MM.1S (cell line): ENCODE measurements at places on chromosomes 3 and 15.

DNA sequence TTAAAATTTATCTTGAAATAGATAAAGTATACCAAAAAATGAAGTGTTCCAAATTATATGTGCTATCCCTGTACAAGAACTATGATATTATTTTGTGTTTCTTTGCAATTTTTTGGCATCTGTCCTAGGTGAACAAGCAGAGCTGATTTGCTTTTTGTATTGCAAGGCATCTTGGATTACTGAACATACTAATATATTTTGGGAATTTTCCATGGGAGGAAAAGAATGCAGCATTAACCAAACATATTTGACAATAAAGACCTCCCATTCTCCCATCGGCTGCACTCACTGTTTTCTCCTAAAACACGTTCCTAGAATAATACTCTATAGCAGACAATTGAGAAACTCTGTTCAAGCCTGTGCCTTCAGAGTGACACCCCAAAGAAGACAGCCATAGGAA, 265.1 kb upstream of the ALCAM start:
- H3K4me1 ChIP-seq, result peaks cover 9% of the 10 kb centered on the region
- H3K27ac ChIP-seq, result no peak overlapping the region
- no peak overlapping the region for H3K4me3 ChIP-seq
- no peaks in the 10 kb centered on the region for H3K36me3 ChIP-seq
- no peaks in the 10 kb centered on the region for H3K27me3 ChIP-seq

DNA sequence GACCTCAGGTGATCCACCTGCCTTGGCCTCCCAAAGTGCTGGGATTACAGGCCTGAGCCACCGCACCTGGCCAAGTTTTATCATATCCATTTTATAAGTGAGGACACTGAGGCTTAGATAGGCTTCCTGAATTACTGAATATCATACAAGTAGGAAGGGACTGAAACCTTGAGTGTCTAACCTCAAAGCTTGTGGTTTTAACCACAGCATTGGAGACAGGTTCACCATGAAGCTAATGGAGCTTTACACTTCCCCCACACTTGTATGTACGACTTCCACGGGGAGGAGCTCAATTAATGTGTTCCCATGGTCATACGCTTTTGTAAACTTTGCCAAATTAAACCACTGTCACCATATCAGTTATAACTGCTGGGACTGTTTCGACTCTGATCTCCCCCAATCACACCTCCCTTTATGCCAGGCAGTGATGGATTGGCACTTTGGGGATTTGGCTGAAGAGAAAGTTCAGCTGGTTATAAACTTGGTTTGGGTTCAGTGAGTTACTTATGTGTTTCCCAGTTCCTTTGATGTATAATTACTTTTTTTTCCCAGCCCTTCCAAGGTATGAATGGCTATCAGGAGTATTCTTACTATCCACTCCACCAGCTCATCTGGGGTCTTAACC, 38.4 kb upstream of the MEIS2 start:
- H3K36me3 ChIP-seq, result no peaks in the 10 kb centered on the region
- peak; percentile 62 for DNase-seq
- no peak overlapping the region for H3K27ac ChIP-seq
- H3K27me3 ChIP-seq, result peaks cover 5% of the 10 kb centered on the region
- peaks cover 14% of the 10 kb centered on the region for H3K4me1 ChIP-seq

GRCh38 chr15:40595773-40596172, 1.7 kb downstream of the KNL1 start:
- no peak overlapping the region for H3K4me3 ChIP-seq
- no peaks in the 10 kb centered on the region for H3K27me3 ChIP-seq
- DNase-seq, result no peak

- H3K36me3 ChIP-seq, result no peaks in the 10 kb centered on the region
- H3K27me3 ChIP-seq, result no peaks in the 10 kb centered on the region
- no peaks in the 10 kb centered on the region for H3K4me1 ChIP-seq
- no peak for DNase-seq
- H3K4me3 ChIP-seq, result no peak overlapping the region
Observed at GRCh38 chr3:56389183-56389830, 79.0 kb downstream of the ERC2 start.

DNA sequence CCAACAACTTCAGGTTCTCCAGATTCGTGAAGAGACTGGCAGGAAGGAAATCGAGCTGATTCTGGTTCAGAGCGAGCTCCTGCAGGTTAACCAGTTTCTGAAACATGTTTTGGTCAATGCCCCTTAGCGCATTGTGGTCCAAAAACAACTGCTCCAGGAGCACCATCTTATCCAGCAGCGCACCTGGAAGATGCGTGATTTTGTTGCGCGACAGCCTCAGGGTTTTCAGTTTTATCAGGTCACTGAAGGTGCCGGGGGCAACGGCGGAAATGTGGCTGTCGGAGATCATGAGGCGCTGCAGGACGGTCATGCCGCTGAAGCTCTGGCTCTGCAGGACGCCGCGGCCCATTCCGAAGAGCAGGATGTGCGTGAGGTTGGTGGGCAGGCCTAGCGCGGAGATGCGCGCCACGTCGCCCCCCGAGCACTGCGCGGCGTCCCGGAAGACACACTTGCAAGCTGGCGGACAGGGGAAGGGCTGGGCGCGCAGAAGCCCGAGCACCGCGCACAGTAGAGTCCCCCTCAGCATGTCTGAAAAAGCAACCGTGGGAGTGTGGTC, 1.2 kb downstream of the GP5 start:
- no peaks in the 10 kb centered on the region for H3K36me3 ChIP-seq
- H3K27me3 ChIP-seq, result peaks cover 48% of the 10 kb centered on the region
- 0 out of 2 replicates have a peak, but pooled peaks cover 4% of the 10 kb centered on the region for H3K4me1 ChIP-seq
- no peak overlapping the region for H3K27ac ChIP-seq
- DNase-seq, result no peak

GRCh38 chr15:54506977-54507524, 528.8 kb downstream of the UNC13C start:
- H3K4me3 ChIP-seq, result no peak overlapping the region
- DNase-seq, result peak; percentile 31
- H3K4me1 ChIP-seq, result peaks cover 13% of the 10 kb centered on the region
- H3K36me3 ChIP-seq, result no peaks in the 10 kb centered on the region
- no peak overlapping the region for H3K27ac ChIP-seq

- peaks cover 19% of the 10 kb centered on the region for H3K4me1 ChIP-seq
- H3K4me3 ChIP-seq, result no peak overlapping the region
- H3K36me3 ChIP-seq, result no peaks in the 10 kb centered on the region
- no peak overlapping the region for H3K27ac ChIP-seq
Observed at GRCh38 chr3:146071632-146072031, 89.4 kb downstream of the PLOD2 start.

- no peaks in the 10 kb centered on the region; the same call in 1 of the 2 replicates for H3K4me1 ChIP-seq
- no peak overlapping the region for H3K4me3 ChIP-seq
- peak; percentile 60 for DNase-seq
- no peaks in the 10 kb centered on the region for H3K27me3 ChIP-seq
Observed at GRCh38 chr15:71443538-71443937, 328.3 kb downstream of the THSD4 start.

DNA sequence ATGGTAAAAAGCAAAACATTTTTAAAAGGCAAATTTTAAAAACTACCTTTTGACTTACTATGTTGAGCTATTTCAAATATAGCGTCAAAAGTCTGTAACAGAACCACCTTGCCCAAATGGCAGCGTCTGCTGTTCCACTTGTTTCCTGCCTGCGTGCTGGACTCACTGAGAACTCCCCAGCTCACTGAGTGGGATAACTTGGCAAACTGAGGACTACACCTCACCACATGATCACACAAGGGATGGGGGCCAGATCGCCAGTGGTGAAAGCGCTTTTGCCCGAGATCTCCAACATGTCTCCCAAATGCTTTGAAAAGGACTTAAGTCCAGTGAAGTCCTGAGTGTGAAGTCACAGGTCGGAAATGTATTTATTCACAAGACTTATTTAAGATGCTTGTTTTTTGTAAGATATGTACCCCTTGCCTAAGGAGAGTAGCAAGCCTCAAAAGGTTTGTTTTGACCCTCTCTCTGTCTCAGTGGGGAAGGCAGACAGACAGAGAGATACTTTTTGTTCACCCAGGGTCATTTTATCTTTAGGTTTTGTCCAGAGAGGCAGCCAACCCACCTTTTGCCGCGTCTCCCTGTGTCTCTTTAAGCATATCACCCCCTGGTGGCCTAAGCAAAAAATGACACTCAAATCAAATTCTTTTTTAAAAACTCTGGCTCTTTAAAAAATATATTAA, 192.6 kb downstream of the PDZRN3 start:
- H3K27ac ChIP-seq, result no peak overlapping the region
- peak; percentile 52 for DNase-seq
- 0 out of 2 replicates have a peak, but pooled peaks cover 3% of the 10 kb centered on the region for H3K4me1 ChIP-seq
- H3K36me3 ChIP-seq, result no peaks in the 10 kb centered on the region
- H3K4me3 ChIP-seq, result no peak overlapping the region

DNA sequence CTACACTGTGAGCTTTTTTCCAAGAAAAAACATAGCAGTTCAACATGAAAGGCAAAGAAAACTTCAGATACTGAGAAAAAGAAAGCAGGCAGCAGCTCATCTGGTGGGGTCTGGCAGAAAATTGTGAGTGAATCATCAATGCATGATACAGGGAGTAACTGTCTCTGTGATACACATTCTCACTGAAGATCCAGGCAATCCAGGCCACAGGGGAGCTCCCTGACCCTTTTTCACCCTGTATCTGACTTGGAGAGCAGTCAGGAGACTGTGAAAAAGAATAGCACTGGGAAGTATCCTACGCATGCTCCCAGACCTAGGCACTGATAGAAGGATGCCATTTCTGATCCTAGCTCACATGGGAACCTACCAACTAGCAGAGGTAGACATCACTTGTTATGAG, 269.8 kb downstream of the MBNL1 start:
- no peak for DNase-seq
- no peaks in the 10 kb centered on the region for H3K4me1 ChIP-seq
- H3K4me3 ChIP-seq, result no peak overlapping the region
- no peak overlapping the region for H3K27ac ChIP-seq

GRCh38 chr3:33105341-33105948, 8.4 kb upstream of the CRTAP start:
- no peaks in the 10 kb centered on the region for H3K36me3 ChIP-seq
- no peaks in the 10 kb centered on the region for H3K27me3 ChIP-seq
- no peak overlapping the region for H3K4me3 ChIP-seq
- DNase-seq, result peak; percentile 34
- peaks cover 8% of the 10 kb centered on the region; the same call in 1 of the 2 replicates for H3K4me1 ChIP-seq
- no peak overlapping the region for H3K27ac ChIP-seq

GRCh38 chr15:99324082-99324620, 72.9 kb downstream of the LRRC28 start:
- peak overlapping the region; percentile 27 for H3K4me3 ChIP-seq
- H3K27me3 ChIP-seq, result no peaks in the 10 kb centered on the region
- H3K27ac ChIP-seq, result peak overlapping the region; percentile 95
- H3K36me3 ChIP-seq, result no peaks in the 10 kb centered on the region

GRCh38 chr3:109297496-109297895, 18.8 kb downstream of the DPPA2 start:
- no peak for DNase-seq
- no peaks in the 10 kb centered on the region for H3K4me1 ChIP-seq
- H3K36me3 ChIP-seq, result no peaks in the 10 kb centered on the region

GRCh38 chr3:160006282-160007163, 17.9 kb downstream of the IL12A start:
- no peak overlapping the region for H3K27ac ChIP-seq
- no peaks in the 10 kb centered on the region for H3K27me3 ChIP-seq
- H3K4me3 ChIP-seq, result no peak overlapping the region
- no peaks in the 10 kb centered on the region for H3K36me3 ChIP-seq

DNA sequence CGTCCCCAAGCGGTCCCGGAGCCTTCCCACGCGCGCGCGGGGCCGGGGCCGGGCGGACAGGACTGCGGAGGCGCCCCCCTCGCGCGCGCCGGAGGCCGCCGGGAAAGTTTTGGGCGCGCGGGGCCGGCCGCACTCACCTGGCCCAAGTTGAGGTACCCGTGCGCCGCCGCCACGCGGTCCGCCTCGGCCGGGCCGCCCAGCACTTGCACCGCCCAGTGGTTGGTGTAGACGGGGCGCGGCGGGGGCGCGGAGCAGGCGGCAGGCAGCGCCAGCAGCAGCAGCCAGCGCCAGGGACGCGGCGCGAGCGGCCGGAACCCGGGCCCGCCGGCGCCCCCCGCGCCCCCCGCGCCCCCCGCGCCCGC, 289 bp downstream of the PCSK6 start:
- no peaks in the 10 kb centered on the region for H3K36me3 ChIP-seq
- no peak overlapping the region for H3K27ac ChIP-seq
- no peak overlapping the region for H3K4me3 ChIP-seq

DNA sequence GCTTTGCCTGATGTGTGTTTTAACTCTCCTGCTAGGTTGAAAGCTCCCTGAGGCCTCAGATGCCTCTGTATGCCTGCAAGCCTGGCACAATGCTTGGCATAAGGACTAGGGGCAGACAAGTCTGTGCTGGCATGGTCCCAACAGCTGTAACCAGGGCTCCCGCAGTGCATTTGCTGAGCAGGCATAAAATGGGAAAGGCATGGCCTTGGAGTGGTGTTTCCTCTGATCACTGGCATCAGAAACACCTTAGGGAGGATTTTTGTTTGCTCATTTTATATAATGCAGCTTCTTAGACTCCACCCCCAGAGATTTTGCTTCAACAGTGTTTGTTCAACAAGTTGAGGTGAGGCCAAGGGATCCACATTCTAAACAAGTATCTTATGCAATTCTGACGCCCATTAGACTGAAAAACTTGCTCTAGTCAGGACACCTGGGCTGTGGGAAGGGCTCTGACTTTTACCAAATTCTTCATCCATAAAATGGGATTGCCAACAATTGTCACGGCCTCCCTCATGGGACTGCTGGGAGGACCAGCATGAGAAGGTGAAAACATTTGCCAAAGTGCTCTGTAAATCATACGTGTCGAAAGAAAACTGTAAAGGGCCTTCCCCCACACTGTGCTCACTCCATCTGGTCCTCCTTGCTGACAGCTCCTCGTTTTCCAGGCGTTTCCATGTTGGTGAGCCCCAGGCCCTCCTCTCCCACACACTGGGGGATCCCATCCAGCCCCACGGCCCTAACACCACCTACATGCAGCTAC, 43.1 kb downstream of the STARD5 start:
- no peaks in the 10 kb centered on the region for H3K27me3 ChIP-seq
- no peak overlapping the region for H3K27ac ChIP-seq
- no peaks in the 10 kb centered on the region for H3K36me3 ChIP-seq
- DNase-seq, result no peak
- H3K4me1 ChIP-seq, result peaks cover 27% of the 10 kb centered on the region

DNA sequence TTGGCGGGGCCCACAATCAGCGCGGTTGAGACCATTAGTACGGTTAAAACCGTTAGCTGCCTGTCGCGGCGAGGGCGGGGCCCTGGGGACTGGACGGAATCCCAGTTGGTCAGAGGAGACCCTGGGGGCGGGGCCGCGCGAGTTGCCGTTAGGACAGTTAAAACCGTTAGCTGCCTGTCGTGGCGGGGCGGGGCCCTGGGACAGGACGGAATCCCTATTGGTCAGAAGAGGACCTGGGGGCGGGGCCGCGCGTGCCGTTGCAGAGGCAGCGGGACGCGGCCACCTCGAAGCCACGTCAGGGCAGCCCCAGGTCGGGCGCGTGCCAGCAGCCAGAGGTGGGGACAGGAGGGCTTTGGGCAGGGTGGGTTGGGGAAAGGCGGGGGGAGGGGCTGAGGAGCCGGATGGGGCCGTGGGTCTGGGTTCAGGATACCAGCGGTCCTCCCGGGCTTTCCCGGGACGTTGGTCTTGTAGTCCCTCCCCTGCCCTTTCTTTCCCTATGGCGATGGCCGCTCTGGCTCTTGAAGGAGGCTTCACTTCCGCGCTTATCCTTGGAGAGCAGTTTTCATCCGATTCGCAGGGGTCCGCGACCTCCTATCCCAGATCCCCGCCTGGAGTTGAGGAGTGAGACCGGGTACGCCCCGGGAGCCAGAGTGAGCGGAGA, 28.0 kb downstream of the KLHDC8B start:
- no peaks in the 10 kb centered on the region for H3K36me3 ChIP-seq
- DNase-seq, result no peak
- H3K27me3 ChIP-seq, result no peaks in the 10 kb centered on the region; the same call in 1 of the 2 replicates
- H3K27ac ChIP-seq, result no peak overlapping the region
- H3K4me3 ChIP-seq, result no peak overlapping the region
